ENCODE measurements at places on chromosomes 7 and 10. TPM values are rescaled to one million over a fixed set of nuclear protein-coding genes. Genes with fewer than 3 reads are reported as not detected.

CYP2W1 gene
- total RNA-seq, result not detected

NET1 gene
- total RNA-seq, result 20.4 TPM

BTRC gene
- 21.3 TPM for total RNA-seq

GRCh38 chr10:131725581-131726069 is 175.2 kb upstream of the PPP2R2D start:
- no peak for DNase-seq

DNA sequence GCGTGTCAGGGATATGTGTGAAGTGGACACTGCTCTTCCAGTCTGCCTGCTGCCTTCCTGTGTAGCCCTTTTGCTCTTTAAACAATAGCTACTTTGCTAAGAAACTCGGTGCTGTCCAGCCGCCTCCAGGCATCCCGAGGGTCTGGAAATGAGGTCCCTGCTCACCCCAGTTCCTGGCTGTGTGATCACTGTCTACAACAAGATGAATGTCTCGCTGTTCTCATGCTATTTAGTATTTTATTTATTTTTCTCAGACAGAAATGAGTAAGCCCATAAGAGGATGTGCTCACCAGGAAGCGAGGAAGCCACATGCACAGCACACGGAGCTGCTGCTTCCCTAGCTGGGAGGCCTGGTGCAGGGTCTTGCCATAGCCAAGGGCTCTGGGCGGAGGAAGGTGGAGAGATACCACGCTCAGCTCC is 167.0 kb upstream of the PITRM1 start:
- no peak for DNase-seq

- no peak for DNase-seq
Measured at GRCh38 chr10:88080213-88080612, 216.8 kb downstream of the PTEN start.

GPR85 gene
- total RNA-seq, result not detected

ARHGAP19 gene
- 26.5 TPM for total RNA-seq
